ENCODE measurements at places on chromosomes 11 and 22.

DNA sequence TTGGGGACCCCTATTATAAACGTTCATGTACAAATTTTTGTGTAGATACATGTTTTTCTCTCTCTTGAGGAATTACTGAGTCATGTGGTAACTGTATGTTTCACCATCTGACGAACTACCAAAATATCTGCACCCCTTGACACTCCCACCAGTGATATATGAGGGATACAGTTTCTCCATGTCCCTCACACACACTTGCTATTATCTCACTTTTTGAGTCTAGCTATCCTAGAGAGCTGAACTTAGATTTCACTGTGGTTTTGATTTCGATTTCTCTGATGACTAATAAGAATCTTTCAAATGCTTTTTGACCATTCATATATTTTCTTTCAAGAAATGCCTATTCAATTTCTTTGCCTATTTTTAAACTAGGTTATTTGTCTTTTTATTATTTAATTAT, 200.2 kb downstream of the PGR start:
- DNase-seq, result no peak

DNA sequence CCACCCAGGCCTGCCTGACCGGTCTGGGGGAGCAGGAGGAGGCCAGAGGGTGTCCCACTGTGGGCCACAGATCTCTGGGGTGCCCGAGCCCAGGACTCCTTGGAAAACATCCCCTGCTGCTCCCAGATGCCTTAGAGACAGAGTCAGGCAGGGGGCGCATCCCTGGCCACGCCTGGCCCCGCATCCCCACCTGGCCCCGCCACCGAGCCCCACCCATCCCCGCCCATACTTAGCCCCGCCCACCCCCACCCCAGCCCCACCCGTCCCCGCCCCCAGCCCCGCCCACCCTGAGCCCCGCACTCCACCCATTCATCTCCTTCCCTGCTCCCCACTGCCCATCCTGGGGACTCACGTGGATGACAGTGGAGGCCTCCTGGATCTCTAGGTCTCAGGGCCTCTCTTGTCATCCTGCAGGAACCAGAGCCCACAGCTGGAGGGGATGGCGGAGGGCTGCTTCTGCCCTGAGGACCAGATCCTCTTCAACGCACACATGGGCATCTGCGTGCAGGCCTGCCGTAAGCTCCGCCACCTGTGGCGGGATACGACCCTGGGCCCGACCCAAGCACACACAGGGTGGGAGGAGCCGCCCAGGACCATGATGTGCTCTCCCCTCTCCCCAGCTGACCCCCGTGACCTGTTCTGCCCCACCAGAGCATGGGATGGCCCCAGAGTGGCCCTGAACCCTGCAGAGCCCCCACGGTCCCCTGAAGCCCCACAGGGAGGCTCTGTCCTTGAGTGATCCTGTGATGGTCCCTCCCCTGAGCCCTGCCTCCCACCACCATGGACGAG, 33.6 kb downstream of the MUC5B start:
- no peak for DNase-seq

- DNase-seq, result no peak
These were observed 45.8 kb upstream of the MYH9 start for GRCh38 chr22:36433318-36434231.

GRCh38 chr22:24455751-24456426, 28.5 kb downstream of the ADORA2A start:
- no peak for DNase-seq

GRCh38 chr11:116501728-116502127, 271.1 kb downstream of the BUD13 start:
- DNase-seq, result no peak

DNA sequence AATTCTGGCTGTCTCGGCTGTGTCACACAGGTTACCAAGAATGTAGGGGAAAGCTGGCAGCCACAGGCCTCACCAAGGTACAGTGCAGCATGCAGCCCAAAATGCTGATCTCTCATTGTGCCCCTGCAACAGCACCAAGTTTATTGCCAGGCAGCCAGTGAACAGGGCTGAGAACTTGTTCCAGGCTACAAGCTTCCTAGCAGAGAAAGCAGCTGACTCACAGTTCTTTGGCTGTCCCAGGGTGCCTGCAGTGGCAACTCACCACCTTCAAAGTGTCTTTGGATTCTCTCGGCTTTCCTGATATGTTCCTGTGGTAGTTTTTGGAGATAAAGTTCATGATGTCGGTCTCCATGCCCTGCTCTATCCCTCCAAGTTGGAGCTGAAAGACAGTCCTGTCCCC, 719.1 kb upstream of the ANO3 start:
- DNase-seq, result no peak

- no peak for DNase-seq
These were observed 15.3 kb upstream of the PHLDA2 start for GRCh38 chr11:2944530-2944929.

- no peak for DNase-seq
These were observed 34.8 kb upstream of the PSMA1 start for GRCh38 chr11:14554959-14555358.

DNA sequence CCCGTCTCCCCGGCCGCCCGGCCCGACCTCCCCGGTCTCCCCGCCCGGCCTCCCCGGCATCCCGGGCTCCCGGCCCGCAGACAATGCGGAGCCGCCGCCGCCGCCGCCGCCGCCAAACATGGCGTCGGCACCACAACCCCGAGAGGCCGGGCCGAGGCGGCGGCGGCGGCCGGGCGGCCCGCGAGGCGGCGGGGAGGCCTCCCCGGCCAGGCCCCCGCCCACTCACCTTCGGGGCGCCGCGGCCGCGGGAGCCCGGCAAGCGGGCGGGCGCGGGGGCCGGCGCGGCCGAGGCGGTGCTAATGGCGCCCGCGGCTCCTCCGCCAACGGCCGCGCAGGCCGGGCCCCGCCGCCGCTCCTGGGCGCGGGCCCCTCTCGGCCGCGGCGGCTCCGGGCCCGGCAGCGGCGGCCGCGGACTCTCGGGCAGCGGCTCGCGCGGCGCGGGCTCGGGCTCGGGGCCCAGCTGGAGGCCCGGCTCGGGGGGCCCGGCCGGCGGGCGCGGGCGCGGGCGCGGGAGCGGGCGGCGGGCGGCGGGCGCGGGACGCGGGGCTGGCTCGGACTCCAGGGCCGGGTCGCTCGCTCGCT, 311 bp downstream of the BRD1 start:
- DNase-seq, result no peak

DNA sequence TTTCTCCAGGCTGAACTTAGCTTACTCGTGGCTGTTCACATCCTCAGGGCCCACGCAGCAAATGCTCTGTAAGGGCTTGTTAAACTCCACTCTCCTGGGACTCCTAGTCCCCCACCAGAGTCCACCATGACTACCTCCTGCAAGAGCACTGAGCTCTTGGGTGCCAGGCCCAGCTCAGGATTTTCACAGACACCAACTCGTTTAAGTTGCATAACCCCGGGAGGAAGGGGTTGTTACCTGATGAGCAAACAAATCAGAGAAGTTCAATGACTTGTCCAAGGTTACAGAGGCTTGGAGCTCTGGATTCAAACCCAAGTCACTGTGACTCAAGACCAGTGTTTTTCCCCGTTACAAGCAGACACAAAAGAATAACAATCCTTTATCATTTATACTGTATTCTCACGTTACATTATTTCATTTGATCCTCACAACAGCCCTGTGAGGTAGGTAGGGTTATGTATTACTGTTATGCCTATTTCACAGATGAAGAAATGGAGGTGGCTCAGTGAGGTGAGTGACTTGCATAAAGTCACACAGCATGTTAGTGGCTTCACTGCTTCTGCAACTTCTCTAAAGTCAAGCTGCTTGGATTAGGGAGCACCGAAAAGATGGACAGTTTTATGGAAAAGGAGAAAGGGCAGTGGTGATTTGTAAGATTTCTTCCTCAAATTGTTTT, 17.4 kb downstream of the KCTD21 start:
- DNase-seq, result no peak

DNA sequence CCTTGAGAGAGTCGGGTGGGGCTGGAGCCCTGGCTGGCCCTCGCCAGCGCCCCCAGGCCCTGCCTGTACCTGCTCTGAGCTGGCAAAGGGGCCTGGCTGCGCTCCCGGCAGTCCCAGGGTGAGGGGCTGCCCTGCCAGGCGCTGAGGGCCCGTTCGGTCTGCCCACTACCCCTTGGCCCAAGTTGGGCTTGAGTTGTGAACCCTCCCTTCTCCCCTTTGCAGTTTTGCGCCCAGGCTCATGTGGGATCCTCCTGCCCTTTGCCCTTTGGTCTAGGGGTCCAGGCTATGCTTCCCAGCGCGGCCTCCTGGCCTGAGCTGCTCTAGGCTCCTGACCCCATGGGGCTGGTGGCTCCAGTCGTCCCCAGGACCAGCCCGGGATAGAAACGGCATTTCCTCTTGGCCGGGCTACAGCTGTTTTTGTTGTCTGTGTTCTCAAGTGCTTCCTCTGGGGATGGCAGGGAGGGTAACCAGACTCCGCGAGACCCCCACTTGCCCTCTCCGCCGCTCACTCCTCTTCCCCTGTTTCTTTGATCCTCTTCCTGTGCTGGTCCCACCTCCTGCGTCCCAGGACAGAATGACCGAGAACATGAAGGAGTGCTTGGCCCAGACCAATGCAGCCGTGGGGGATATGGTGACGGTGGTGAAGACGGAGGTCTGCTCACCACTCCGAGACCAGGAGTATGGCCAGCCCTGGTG, 34.9 kb downstream of the PRDM11 start:
- no peak for DNase-seq

DNA sequence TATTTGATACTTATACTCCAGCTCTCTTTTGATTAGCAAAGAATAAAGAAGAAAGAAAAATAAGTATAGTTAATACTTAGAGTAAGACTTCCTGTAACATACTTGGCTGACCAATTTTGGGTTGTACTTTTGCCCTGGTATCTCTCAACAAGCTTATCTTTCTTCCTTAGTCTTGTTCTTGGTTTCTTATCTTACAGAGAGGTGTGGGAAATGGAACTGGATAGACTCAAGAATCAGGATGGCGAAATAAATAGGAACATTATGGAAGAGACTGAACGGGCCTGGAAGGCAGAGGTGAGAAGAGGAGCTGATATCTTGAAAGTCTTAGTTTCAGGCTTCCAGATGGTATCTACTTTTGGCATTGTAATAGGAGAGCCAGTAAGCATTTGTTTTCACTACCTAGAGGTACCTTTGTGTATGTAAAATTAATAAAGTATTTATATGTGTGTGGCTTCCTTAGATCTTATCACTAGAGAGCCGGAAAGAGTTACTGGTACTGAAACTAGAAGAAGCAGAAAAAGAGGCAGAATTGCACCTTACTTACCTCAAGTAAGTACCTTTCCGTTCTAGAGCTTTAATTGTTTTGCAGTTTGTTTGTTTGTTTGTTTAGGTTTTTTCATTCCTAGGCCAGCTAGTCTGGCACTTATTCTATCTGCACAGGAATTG, 11.3 kb upstream of the BACE1-AS start:
- DNase-seq, result no peak

DNA sequence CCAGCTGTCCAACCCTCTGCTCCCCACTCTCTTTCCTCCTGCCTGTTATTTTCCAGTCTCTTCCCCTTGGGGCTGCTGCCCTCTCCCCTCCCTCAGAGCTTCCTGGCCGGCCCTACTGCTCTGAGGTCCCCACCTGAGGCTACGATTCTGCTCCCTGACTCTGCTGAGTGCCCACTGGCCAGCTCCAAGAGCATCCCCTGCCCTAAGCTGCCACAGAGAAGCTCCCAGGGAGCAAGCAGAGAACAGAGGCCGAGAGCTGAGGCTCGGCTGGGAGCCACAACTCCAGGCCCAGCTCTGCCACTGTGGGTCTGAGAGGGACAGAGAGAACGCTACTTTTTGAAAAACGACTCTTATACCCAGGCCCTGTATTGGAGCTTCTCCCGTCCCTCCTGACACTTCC, 61.1 kb downstream of the CHRDL2 start:
- no peak for DNase-seq

DNA sequence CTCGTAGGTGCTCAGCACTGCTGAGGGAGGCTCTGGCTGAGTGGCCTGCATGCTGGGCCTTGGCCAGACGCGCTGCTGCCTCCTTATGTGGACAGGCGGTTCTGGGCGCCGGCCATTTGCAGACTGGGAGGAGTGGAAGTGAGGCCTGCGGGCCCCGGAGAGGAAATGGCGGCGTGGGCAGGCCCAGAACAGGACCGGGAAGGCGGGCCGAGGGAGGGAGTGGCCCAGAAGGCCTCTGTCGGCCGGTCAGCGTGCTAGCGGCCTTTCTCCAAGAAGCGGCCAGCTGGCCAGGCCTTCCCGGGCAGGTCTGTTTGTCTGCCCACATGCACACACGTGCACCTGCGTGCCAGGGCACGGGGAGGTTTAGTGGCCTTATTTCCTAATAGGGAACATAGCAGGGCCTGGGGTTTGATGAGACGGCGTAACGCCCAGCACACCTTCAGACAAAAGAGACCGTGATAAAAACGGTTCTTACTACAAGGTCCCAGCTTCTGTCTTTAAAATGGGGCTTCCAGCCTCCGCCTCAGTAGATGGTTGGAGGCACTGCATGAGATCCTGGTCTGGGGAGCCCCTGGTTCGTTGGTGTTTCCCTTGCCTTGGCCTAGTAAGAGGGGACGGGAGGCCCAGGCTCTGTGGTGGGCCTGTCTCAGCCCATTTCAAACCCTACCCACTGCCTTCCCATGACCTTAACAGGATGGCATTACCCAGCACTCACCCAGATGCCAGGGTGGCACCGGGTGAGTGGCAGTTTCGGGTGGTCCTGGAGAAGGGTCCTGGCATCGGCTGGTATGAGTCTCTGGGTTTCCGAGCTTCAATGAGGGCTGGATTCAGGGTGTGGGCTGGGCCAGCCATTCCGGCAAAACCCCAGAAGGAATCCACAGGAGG, 65.1 kb upstream of the PPARA start:
- peak; percentile 80 for DNase-seq

- peak; percentile 70 for DNase-seq
These were observed 76.5 kb downstream of the LRRC4C start for GRCh38 chr11:41382927-41383326.

GRCh38 chr11:17988465-17988864, 24.4 kb downstream of the SERGEF start:
- DNase-seq, result no peak

GRCh38 chr11:121337078-121337477, 44.5 kb downstream of the SC5D start:
- DNase-seq, result no peak

DNA sequence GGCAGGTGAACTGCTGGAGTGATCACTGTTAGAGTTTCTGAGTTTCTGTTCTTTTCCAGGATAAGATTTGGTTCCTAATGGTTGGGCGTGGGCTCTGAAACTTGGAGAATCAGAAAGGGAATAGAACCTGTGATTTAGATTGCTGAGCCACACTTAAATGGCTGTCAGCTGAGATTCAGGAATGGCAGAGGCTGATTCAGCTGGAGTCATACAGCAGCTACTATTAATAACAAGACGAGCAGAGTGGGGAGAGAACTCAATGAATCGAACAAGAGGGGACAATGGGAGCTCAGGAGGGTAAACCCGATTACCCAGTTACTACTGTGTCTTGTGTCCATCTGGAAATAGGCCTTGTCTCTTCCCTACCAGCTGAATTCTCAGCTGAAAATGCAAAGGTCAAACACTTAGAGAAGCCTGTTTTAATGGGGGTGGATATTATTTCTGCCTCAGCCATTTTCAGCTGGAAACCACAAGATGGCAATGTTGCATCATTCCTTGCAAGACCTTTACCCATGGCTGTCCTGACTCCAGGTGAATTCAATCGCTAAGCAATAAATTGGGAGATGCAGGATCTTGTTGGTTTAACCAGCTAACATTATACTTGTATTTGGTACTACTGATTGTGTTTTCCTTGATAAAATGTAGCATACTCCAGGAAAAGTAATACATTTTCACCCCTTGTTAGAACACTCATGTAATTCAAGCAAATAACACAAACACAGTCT, 104.5 kb upstream of the RAG2 start:
- DNase-seq, result peak; percentile 74

- peak; percentile 56 for DNase-seq
These were observed 6.1 kb downstream of the MRGPRE start for GRCh38 chr11:3225826-3226750.
